ENCODE measurements at places on chromosomes 3 and 15.

GRCh38 chr3:27074914-27075313 lies 294.3 kb downstream of the NEK10 start:
- no peak for DNase-seq

DNA sequence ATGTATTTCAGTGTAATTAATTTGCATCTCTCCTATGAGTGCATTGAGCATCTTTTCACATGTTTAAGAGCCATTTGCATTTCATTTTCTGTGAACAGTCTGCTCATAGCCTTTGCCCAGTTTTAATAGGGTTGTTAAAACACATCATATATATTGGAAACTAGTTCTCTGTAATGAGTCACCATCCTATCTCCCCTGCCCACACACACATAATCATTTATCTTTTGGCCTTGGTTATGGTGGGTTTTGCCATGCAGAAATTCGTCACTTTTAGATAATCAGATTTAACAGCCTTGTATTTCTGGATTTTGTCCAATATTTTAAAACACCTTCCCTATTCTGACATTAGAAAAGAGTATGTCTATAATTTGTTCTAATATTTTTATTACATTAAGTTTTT lies 11.9 kb upstream of the CHRM5 start:
- no peak for DNase-seq

GRCh38 chr3:81823882-81824395 lies 62.5 kb upstream of the GBE1 start:
- no peak for DNase-seq

- DNase-seq, result no peak
Measured at GRCh38 chr3:29655015-29655747, 374.3 kb downstream of the RBMS3 start.

GRCh38 chr15:57213862-57214261 lies 162.4 kb upstream of the CGNL1 start:
- no peak for DNase-seq

DNA sequence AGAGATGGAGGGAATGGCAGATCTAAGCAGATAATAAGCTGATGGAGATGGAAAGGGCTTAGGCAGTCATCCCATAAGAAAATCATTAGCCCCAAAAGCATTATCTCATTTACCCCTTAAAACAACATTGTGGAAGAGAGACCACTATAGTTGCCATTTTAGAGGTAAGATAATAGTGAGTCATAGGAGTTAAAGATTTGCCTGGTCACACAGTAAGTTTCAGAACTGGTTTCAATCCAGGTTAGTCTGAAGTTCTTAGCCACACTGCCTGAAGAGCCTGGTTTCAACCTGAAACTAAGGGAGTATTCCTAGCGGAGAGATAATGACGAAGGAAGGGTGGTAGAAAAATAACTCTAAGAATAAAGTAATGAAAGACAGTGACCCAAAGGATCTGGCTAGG lies 13.0 kb upstream of the UBR1 start:
- no peak for DNase-seq

DNA sequence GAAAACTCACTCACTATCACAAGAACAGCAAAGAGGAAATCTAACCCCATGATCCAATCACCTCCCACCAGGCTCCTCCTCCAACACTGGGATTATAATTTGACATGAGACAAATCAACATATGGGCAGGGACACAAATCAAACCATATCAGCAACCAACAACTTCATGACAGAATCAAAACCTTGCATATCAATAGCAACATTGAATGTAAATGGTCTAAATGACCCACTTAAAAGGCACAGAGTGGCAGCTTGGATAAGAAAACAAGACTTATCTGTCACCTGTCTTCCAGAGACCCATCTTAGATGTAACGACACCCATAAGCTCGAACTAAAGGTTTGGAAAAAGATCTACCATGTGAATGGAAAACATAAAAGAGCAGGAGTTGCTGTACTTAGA lies 40.8 kb downstream of the HDGFL3 start:
- DNase-seq, result no peak

- no peak for DNase-seq
Measured at GRCh38 chr3:55687526-55687925, 200.4 kb upstream of the WNT5A start.

- DNase-seq, result no peak
Measured at GRCh38 chr3:45601156-45601555, 6.6 kb downstream of the LIMD1 start.

DNA sequence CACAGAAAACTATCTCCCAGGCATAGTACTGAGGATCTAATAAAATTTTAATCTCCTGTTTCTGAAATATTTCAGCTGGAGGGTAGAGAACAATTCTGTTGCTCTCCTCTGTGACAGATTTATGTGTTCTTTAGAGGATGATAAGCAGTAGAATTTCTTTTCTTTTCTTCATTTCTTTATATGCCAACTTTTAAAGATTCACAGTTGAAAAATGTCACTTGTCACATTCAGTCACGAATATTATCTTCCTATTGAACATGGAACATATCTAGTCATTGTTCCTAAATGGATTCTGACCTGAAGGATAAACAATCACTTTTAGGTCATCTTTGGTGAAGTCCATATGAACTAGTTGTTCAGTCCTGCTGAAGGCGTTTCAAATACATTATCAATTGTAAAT lies 585.5 kb upstream of the DPPA4 start:
- DNase-seq, result no peak

DNA sequence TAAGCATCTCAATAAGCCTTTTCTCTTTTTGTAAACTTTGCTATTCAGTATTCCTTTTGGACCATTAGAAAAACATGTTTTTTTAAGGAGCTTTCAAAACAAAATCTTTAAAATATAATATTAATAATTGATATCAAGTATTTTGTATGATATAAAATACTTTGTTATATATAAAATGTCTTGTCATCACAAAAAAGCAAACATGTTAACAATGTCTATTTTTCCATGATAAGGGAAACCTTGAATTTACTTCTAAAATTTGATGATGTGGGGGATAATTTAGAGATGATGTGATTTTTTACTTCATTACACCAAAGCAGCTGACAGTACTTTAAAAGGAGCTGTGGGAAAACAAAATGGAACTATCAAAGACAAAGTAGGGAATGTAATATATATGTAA lies 887.7 kb downstream of the SI start:
- no peak for DNase-seq

DNA sequence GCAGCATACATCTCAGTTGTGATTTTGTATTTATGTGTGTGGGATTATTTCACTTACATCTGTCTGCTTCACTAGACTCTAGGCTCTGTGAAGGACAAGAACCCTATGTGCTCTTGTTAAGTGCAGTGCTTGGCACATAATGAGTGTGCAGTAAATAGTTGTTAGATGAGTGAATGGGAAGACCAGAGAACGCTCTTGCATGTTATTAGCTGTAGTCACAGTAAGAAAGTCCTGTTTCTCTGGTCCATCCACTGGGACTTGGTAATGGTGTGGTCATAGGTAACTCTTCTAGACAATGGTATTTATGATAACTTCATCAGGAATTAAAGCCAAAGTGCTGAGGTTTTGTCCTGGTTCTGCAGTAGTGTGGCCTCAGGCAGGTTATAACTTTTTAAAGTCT lies 1.4 kb upstream of the AQP9 start:
- no peak for DNase-seq

DNA sequence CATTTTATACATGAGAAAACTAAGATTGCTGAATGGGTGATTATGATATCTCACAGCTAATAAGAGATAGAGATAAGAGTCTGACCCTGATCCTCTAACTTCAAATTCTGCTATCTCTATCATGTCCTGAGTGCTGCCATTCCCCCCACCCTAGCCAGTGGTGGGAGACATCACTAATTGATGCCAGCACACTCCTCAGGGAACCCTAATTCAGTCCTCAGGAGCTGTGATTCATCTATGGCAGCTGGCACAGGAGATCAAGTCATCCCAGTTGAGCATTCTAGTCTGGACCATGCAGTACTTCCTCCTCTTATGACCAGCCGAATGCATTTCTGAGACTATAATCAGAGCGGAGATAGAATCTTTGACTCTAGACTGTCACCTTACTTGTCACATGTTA lies 71.9 kb downstream of the SYNM start:
- DNase-seq, result no peak

DNA sequence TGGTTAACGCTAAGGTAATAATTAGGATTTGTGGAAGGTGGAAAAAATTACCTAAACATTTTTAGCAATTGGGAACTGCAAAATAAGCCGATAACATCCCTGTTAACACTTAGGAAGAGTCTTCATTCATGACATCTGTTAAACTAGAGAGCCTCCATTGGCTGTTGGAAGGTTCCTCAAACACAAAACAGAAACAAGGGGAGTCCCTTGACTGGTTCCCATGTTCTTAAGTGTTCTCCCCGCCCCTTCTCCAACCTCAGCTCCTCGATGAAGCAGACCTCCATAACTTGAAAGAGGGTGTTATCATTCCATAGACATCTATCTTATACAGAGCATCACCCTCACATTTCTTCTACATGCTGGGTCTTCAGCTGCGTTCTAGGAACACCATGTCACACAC lies 2.5 kb downstream of the SLC22A13 start:
- DNase-seq, result no peak

DNA sequence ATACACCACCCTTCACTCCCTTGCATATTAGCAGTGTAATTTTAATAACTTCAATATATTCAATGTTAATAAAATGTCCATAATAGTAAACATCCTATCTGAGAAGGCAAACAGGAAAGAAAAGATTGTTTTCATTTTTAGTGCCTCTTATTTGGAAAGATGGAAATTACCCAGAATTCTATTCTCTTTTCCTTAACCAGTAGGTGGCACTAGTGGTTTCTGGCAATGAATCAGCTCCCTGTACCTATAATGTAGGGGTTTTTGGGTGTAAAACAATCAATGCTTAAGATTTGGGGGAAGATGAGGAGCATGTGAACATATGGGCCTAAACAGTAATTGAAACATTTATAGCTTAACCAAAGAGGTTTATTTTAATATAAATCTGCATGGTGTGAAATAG lies 5.7 kb upstream of the SEMA6D start:
- DNase-seq, result peak; percentile 6

DNA sequence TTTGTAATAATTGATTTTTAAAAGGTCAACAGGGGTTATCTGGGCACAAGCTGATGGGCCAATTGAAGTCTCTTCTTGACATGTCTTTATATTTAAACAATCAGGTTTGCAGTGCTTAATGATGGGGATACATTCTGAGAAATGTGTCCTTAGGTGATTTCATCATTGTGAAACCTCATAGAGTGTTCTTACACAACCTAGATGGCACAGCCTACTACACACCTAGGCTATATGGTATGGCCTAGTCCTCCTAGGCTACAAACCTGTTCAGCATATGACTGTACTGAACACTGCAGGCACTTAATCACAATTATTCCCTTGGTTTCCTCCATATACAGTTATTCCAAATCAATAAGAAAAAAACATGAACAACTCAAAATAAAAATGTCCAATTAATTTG lies 75.8 kb downstream of the IQSEC1 start:
- DNase-seq, result no peak

GRCh38 chr15:31345606-31346366 lies 19.2 kb downstream of the KLF13 start:
- DNase-seq, result no peak

- no peak for DNase-seq
Measured at GRCh38 chr15:31308185-31308639, 18.4 kb upstream of the KLF13 start.

DNA sequence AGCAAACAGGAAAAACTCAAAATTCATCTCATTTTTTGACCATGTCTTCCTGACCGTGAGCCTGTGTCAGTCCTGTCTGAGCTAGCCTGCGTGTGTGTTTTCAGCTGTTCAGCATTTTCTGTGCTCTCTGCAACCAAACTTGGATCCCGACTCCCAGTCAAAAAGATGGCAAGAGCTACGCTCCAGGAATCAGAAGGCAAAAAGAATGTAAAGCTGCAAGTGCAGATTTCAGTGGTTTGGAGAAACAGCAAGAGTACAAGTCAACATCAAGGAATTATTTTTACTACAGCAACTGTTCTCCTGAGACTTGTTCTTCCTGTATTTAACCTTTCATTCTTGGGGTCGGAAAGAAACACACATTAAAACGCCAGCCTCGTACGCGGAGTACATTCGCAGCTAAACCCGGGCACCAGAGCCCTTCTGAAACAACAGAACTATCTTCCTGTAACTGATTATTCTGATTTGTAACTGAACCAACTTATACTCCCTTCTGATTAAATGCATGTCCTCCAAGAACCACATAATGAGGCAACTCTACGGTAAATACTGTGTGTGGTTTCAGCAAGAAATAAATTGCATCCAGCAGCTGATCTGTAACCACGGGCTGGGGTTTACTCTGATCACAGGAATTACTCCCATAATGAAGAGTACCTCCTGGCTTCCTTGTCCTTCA lies 107.4 kb downstream of the LRIG1 start:
- no peak for DNase-seq

GRCh38 chr15:63051156-63052066 lies 8.9 kb downstream of the TPM1 start:
- peak; percentile 74 for DNase-seq

DNA sequence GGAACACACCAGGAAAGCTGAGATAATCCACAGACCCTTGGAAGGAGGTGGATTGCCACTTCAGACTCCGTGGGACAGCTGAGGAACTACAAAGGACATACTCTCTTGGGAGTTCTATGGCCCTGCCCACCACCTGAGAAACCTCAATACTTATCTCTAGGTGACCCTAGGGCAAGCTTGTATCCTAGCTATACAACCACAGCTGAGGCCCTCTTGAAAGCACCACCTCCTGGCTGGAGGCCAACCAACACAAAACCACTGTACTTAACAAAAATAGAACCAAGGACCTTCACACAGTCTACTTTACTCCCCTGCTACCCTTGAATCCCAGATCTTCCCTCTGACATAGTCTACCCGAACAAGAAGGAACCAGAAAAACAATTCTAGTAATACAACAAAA lies 60.7 kb upstream of the TRIM42 start:
- DNase-seq, result no peak

DNA sequence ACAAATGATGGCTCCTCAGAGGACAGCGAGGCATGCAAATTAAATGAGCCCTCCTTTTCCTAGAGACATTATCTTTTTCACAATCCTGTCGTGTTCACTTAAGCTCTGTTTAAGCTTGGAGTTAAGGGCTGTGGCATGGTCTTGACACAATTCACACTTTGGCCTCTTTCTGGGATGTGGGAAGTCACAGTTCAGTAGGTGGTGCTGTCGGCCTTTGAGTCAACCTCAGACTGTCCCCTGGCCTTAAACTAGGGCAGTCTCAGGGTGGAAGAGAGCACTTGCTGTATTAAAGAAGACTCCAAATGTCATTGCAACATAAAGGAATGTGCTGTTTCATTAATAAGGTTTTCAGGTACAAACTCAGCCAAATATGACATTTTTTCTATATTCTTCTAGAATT lies 351.0 kb downstream of the MCTP2 start:
- no peak for DNase-seq

GRCh38 chr15:45023659-45024225 lies 747 bp downstream of the SORD start:
- no peak for DNase-seq

- DNase-seq, result no peak
Measured at GRCh38 chr3:109803274-109803673, 465.9 kb upstream of the DPPA4 start.

GRCh38 chr15:29403772-29404171 lies 134.2 kb upstream of the NSMCE3 start:
- no peak for DNase-seq

GRCh38 chr15:57537072-57537471 lies 54.6 kb upstream of the MYZAP start:
- no peak for DNase-seq

- DNase-seq, result no peak
Measured at GRCh38 chr3:106114220-106114619, 245.4 kb upstream of the CBLB start.
